ENCODE measurements at places on chromosomes 6 and 20.

GRCh38 chr6:145036236-145036635, 699.1 kb downstream of the EPM2A start:
- DNase-seq: no peak

DNA sequence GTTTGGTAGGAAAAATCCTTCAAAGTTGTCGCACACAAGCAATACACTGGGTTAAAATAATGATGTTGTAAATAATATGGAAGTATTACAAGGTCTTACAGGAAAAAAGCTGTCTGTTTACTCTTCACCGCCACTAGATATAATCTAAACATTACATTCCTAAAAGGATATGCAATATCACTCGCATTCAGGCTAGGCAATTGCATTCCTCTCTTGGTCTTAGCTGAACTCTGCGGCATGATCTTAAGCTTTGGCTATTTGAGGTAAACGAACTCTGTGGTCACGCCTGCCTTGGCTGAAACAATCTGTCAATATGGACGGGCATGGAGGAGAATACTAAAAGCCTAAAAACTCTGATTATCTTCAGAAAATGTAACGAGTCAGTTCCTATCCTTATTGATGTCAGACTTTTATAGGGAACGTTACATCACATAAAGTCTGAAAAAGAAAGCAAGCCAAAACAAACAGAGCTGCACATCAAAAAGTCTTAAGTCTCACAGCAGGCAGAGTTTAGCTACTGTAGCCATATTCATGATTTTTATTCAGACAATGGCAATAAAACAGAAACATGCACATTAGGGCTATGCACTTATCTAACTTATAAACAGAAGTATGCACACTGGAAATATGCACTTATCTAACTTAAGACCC, 30.8 kb upstream of the FILIP1 start:
- no peak for DNase-seq

- no peak for DNase-seq
Measured at GRCh38 chr6:113556775-113557174, 300.4 kb upstream of the MARCKS start.

- no peak for DNase-seq
Measured at GRCh38 chr6:17032590-17032987, 69.3 kb upstream of the STMND1 start.

GRCh38 chr6:127554435-127555006, 22.5 kb upstream of the C6orf58 start:
- DNase-seq: no peak

- no peak for DNase-seq
Measured at GRCh38 chr20:62584671-62585460, 57.4 kb upstream of the SLCO4A1 start.
